ENCODE measurements at places on chromosomes 7 and 10. TPM values are rescaled to one million over a fixed set of nuclear protein-coding genes. Genes with fewer than 3 reads are reported as not detected.
A peak's percentile ranks its signal among the peaks of the same experiment; 100 is the strongest.

DNA sequence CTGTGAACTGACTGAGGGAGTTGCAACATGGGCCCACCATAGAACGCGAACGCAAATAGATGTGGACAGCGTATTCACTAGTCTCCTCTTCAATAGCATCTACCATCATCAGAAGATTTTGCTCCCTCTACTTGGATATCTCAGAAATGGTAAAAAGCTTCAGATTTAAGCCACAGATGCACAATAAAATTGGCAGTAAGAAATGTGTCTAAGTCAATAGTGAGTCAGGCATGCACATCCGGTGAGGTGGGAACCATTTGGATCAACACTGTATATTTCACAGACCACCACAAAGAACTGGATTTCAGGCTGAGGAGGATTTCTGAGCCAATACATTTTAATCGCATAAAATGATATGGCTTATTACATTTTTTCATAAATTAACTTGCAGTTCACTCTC is 111.5 kb upstream of the ADAM12 start:
- peak; percentile 26 for DNase-seq

DNA sequence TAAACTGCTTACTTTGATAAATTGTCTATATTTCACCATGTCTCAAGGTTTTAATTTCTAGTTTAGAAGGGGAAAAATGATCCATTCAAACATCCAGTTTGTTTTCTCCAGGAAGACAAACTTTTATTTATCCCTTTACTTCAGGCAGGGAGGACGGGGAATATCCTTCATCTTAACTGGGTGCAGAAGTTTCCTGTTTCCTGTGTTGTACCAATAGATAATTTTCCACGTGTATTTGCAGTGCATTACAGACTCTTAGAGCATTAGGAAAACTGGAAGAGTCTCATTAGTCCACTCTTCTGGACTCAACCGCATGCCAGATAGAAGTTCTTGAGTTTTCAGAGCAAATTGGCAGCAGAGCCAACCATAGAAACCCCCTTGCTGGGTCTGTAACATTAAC is 39.4 kb upstream of the PIP4K2A start:
- DNase-seq = no peak

- DNase-seq = no peak
Observed at GRCh38 chr10:22315455-22316285, 518 bp upstream of the COMMD3 start.

DNA sequence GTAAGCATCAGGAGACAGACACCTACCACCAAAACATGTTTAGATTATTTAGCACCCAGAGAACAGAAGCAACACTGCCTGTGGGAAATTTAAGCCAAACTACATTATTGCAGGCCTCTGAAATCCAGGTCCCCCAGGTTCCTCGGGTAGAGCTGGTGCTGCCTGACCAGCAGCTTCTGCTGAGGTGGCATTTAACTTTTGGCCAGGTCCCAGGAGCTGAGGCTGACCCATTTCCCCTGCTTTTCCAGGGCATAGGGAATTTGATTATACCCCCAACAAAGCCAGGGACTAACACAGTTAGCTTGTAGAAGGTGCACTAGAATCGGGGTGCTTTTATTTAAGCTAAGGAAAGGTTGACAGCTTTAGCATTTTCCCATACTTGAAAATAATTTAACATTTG is 4.7 kb downstream of the LRRC4 start:
- no peak for DNase-seq

GRCh38 chr7:51927738-51928137 is 611.1 kb upstream of the COBL start:
- DNase-seq = no peak

DNA sequence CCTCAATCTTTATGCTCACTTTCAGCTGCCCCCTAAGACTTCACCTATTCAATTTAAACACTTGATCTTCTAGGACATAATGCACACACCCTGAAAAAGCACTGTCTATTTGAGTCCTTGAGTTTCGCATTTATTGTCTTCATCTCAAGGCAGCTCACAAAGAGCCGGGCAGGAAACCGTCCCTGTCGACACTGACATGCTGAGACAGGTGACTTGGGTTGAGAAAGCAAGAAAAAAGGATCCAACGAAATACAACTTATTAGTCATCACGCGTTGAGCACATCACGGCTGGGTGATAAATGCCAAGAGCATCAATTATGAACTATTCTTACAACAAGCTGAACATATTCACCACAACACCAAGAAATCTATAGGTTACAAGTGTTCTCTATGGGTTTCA is 91.1 kb downstream of the CALN1 start:
- no peak for DNase-seq

GRCh38 chr10:44068716-44069482 is 316.0 kb downstream of the CXCL12 start:
- no peak for DNase-seq

DNA sequence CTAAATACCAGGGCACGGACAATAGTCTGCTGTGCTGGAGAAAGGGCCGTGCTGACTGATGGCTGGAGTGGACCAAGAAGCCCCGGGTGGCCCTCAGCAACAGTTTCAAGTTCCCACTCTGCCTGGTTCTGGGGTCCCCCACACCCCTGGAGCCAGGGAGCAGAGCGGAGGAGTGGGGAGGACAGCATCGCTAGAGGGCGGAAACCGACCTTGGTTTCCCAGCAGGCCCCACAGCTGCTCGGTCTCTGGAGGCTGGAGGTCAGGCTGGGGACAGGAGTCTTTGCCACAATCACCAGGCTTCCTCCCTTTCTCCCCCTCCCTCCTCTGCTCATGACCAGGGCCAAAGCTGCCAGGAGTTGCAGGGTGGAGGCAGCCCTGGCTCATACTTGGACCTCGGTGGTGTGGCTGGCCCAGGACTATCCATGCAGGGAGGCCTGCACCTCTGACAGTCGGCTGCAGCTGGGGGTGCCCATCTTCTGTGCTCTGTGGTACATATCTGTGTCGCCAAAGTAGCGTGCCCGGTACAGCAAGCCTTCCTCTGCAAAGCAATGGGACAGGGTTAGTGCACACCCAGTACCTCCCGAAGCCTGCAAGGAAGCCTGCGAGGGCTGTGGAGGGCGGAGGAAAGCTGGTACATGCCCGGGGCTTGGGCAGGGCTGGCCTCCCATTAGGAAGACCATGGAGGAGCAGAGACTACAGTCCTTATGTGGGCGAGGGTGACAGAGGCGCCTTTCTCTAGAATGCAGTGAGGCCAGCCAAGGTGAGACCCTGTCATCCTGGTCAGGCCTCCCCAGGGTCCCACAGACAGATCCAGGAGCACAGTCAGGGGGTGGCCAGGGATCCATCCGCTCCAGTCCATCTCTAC is 19.1 kb downstream of the DNAJB12 start:
- DNase-seq = no peak

GRCh38 chr7:101108961-101109360 is 17.9 kb upstream of the SERPINE1 start:
- no peak for DNase-seq

GRCh38 chr7:30595436-30596013 is 847 bp downstream of the GARS1 start:
- DNase-seq = no peak

- no peak for DNase-seq
Observed at GRCh38 chr10:58993480-58994221, 182.8 kb upstream of the PHYHIPL start.

- peak; percentile 87 for DNase-seq
Observed at GRCh38 chr7:45402480-45403218, 171.5 kb upstream of the ADCY1 start.

Gene HOGA1
- 0.31 TPM for total RNA-seq

Gene NPM3
- 40.7 TPM for total RNA-seq

Gene HOXA3
- not detected for total RNA-seq

Gene CALHM2
- 1.2 TPM for total RNA-seq

Gene SYT15
- 1.4 TPM for total RNA-seq

Gene SPDYE2B
- not detected for total RNA-seq

All from astrocyte (in vitro differentiated cells and primary cell).